ENCODE measurements at places on chromosomes 6 and 20.

GRCh38 chr6:34912715-34913464 lies 23.8 kb downstream of the ANKS1A start:
- peak; percentile 47 for DNase-seq

DNA sequence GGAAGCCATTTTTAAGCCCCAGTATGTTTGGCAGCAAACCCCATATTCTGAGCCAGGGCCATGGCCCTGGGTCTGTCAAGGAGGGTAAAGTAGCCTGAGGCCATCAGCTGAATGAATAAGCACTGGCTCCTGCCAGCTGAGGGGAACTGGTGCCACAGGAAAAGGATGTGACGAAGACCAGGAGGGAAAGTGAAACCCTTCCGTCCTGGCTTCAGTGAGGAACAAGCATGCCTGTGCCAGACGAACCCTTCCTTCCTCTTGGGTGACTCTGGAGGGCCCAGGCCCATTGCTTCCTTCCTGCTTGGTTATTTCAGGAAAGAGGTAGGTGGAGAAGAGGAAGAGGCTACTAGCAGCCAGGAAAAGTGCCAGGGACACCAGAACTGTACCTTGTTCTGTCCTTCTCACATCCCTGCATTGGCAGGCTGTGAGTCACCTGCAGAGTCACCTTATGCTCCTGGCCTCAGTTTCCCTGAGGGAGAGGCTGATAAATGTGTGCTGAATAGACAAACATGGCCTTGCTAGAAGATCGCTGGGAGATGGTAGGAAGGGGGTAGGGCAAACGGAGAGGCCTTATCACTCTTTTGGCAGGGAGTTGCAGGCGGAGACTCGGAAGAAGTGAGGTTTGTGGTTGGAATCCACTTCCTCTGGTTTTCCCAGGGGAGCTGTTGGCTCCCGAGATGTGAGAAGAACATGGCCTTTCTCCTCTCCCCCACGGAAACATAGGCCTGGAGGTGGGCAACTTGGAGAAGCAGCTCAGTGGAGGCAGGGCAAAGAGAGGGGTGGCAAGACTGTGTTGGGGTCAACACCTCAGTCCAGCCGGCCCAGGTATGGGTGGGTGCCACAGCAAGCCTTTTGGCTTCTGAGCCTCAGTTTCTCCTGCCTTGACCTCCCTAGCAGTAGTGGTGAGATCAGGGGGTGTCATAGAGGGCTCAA lies 37.4 kb downstream of the COX4I2 start:
- DNase-seq = peak; percentile 74

- no peak for DNase-seq
Measured at GRCh38 chr20:35200267-35200666, 26.2 kb upstream of the MMP24 start.

DNA sequence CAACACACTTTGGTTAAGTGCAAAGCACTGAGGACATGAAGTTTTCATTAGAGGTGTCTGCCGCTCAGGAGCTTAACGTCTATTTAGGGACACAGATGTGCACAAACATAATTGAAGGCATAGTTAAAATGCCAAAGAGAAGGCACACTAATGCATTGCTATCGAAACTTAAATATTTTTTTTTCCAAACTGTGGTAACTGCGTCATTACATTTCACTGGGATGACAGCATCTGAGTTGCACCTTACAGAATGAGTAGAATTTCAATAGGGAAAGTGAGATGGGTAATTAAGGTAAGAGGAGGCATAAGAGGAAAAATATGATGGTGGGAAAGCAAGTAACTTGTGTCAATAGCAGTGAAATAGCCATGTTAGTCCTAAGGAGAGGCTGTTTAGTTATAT lies 75.1 kb upstream of the ADGRG6 start:
- DNase-seq = no peak

- DNase-seq = peak; percentile 23
Measured at GRCh38 chr20:364905-365794, 15.4 kb upstream of the TRIB3 start.

DNA sequence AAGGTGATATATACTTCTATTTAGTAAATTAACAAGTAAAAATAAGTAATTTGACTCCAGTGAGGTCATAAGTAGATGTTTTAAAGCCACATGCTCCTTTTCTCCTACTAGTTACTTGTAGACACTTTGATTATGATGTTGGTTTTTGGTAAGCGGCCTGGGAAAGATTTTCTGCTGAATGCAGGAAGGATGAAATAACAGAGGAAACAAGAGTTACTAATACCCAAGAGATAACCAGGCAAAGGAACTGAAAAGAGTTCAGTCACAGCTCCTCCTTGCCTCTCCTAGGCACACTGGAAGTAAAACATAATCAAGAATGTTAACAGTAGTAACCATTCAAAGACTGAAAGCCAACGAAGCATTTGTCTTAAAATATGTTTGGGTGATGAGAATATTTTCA lies 203.3 kb downstream of the RNGTT start:
- no peak for DNase-seq

DNA sequence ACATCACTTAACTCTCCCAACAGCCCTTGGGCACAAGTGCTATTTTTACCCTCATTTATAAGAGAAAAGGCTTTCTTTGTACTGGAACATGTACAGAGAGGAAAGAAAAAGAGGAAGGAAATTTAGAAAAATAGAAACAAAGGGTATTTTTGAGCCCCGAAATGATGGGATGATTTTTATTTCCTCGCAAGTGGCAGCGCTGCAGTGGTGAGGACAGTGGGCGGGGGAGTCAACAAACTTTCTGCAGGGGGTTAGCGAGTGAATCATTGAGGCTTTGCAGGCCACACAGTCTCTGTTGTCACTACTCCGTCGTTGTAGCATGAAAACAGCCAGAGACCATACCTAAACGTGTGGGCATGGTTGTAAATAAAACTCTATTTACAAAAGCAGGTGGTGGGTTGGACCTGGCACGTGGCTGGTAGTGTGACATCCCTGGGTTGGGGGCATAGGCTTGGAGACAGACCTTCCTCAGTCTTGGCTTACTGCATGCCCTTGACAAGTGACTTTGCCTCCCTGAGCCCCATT lies 25.5 kb upstream of the OCSTAMP start:
- DNase-seq = no peak

DNA sequence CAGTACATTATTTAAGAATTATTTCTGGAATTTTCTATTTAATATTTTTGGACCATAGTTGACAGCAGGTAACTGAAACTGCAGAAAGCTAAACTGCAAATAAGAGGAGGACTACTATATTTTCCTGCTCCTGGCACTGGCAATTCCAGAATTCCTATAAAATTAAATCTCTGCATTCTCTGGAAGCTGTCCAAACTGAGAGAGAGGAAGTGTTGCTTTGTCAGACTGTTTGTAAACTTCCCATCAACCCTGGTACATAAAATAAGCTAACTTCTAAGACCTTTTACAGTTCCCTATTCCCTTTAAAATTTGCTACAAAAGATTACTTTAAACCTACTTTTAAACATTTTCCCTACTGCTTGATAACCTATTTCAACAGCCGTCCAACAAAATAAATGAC lies 196.1 kb upstream of the RUNX2 start:
- no peak for DNase-seq

DNA sequence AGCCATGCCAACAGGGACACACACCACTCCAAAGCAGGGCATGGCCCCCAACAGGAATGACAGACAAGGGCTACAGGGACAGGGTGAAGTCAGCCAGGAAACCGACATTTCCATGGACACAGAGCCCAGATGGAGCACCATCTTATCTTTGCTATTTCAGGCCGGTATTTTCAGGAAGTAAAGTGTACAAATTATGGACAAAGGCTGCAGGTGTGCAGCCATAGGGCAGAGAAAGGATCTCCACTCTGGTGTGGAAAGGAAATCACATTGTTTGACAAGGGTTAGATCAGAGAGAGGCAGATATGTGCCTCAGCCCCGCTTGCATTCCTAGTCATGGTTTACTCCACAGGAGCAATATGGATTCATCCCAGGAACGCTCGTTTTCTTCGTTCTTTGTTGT lies 81.7 kb upstream of the SLC22A23 start:
- no peak for DNase-seq

GRCh38 chr20:21322921-21323331 lies 19.8 kb downstream of the XRN2 start:
- DNase-seq = no peak

GRCh38 chr20:10747019-10747418 lies 73.2 kb upstream of the JAG1 start:
- DNase-seq = no peak

- no peak for DNase-seq
Measured at GRCh38 chr6:165621940-165622339, 41.1 kb downstream of the PDE10A start.

- DNase-seq = peak; percentile 63
Measured at GRCh38 chr6:33914645-33915044, 110.8 kb upstream of the MLN start.

DNA sequence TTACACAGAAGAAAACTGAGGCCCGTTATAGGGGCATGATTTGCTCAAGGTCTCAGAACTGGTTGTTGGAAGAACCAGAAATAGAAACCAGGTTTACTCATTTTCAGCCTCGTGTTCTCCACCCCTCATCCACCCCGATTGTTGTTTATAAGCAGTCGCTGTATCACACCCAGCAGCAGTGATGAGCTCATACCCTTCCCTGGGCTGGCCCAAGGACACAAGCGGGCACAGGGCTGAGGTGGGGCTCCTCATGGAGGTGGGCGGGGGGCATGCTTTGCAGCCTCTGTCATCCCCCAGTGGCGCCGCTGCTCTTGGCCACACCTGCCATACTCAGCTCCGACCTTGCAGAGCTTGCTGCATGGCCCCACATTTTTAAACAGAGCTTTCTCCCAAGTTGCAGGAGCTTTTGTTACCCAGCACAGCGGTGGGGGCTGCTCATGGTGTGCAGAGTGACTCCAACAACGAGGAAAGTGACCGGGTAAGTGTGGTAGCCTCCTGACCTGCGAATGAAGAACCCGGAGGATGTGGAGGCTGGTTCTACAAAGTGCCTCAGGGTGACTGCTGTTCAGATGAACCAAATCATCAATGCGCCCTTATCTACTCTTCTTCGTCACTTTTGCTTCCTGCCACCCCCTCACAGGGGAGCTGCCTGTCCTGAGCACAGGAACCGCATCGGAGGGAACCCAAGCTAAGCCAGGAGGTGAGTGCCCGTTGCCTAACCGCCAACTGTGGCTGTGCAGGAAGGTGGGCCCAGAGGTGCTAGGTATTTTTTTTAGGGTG lies 43.6 kb upstream of the NKX2-2 start:
- DNase-seq = peak; percentile 44

GRCh38 chr20:3166338-3166912 lies 6.8 kb upstream of the FASTKD5 start:
- no peak for DNase-seq

GRCh38 chr6:45533386-45533785 lies 155.7 kb upstream of the SUPT3H start:
- no peak for DNase-seq

DNA sequence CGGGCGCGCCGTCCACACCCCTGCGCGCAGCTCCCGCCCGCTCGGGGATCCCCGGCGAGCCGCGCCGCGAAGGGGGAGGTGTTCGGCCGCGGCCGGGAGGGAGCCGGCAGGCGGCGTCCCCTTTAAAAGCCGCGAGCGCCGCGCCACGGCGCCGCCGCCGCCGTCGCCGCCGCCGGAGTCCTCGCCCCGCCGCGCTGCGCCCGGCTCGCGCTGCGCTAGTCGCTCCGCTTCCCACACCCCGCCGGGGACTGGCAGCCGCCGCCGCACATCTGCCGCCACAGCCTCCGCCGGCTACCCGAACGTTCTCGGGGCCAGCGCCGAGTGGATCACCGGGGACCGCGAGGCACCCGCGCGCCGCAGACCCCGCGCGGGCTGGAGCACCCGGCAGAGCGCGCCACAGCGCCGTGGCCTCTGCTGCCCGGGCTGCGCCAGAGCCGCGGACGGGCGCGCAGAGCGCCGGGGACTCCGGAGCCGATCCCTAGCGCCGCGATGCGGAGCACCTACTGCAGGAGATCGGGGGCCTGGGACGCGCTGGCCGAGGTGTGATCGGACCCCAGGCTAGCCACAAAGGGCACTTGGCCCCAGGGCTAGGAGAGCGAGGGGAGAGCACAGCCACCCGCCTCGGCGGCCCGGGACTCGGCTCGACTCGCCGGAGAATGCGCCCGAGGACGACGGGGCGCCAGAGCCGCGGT lies at the start of gene BMP2:
Gene BMP2, plus strand, starts transcription at position 151 of the 692 bp plus-strand sequence. CDS start 2,441 bp downstream, outside the sequence.
- DNase-seq = peak; percentile 20

DNA sequence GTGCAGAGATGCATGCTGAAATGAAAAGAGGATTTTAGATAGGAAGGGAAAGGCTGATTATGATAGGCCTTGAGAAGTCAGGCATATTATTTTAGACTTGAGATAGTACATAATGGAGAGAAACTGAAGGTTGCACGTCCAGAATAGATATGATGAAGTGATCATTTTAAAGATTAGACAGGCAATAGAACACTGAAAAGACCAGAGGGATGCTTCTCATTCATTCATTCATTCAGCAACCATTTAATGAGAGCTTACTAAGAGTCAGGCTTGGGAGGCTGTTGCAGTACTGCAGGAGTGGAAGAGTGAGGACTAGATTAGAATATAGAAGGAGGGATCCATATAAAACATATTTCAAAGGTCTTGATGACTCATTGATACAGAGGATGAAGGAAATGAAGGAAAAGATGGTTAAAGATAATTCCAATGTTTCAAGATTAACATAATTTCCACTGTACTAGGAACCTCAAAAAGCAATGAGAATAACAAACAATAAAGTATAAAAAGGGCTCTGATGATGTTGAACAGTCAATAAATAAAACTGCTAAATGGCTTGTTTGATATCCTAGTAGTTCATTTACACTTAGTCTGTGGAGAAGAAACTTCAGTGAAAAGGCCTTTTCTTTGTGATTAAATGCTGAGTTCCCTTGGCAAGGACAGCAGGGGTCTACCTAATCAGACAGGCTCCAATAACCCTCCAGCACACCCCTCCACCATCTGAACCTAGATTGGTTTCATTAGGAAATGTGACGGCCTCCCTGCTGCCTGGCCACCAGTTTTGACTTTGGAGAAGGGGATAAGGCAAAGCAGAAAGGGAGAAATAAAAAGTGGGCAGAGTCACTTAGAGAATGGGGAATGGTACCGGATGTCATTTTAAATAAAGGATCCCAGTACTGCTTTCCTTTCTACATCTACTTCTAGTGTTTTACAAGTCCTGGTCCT lies 5.3 kb upstream of the FBXO9 start:
- no peak for DNase-seq

DNA sequence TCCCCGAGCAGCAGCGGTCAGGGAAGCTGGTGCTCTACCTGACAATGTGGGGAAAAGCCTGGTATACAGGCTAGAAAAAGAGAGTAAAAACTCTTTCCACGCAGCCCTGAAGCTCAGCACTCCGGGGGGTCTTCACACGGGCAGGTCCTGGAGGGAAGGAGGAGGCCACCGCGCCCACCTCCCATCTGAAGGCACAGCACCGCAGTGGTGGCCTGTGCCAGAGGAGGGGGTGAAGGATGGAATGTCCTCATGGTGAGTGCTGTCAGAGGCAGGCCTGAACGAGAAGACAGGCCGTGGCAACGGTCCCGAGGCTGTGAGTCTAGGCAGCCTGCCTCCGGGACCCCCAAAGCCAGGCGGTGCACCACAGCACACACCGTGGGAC lies 5.8 kb downstream of the SLC2A4RG start:
- DNase-seq = no peak

DNA sequence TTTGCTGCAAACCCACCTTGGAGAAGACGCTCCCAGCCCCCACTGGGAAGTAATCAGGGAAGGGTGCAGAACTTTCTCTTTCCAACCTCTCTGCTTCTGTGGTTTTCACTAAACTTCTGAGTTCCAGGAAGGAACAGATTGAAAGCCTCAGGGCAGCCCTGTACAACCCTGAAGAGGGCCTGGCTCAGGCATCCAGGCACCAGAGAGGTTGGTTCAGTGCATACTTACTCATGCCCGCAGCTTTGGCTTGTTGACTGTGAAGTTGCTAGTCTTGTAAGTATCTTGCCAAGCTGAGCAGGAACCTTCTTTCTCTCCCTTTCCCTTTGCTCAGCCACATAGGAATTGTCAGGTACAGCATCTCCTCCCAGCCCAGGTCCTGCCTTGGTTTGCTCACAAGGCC lies 272.2 kb upstream of the FOXQ1 start:
- DNase-seq = no peak

GRCh38 chr20:60090631-60091030 lies 132.4 kb downstream of the CDH26 start:
- no peak for DNase-seq

Data from stimulated activated CD4-positive, alpha-beta T cell treated with anti-CD3 and anti-CD28 coated beads, Interleukin-15, amount 100 ng/mL, for 24 hours (primary cell).